ENCODE measurements at places on chromosomes 3 and 15.

DNA sequence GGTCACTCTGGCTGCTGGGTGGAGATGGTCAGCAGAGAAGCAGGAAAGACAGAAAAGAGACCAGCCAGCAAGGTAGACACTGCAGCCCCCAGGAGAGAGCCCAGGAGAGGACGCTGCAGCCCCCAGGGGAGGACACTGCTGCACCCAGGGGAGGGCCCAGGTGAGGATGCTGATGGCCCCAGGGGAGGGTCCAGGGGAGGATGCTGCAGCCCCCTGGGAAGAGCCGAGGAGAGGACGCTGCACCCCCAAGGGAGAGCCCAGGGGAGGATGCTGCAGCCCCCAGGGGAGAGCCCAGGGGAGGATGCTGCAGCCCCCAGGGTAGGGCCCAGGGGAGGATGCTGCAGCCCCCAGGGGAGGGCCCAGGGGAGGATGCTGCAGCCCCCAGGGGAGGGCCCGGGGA is 196.7 kb upstream of the NSMCE3 start:
- DNase-seq: no peak

- DNase-seq: no peak
These were observed 21.8 kb downstream of the C3orf18 start for GRCh38 chr3:50545781-50546180.

GRCh38 chr3:77370413-77370812 is 330.5 kb downstream of the ROBO2 start:
- DNase-seq: no peak

- DNase-seq: no peak
These were observed 50.9 kb downstream of the TMEM44 start for GRCh38 chr3:194582196-194582905.

DNA sequence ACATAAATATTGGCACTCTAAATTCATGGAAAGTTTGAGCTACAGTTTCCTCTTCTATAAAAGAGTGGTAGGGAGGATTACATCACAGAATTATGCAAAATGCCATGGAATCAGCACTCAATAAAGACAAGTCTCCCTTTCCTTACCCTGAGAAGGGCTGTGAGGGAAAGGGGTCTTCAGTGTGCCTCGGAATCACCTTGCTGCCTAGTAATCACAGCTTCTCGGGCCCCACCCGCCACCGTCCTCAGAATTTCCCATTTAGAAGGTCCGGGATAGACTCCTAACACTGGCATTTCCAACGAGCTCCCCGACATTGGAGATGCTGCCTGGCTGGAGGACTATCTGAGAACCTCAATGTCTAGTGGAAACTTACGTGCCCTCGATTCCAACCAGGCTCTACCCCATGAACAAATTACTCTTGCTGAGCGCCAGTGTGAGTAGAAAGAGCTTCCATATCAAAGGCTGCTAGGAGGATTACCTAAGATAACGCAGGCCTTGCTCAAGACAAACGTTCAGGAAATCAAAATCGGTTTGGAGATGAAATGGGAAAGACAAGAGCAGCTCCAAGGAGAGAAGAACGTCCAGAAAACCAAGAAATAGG is 92.1 kb upstream of the CHD2 start:
- DNase-seq: peak; percentile 71

GRCh38 chr3:76482510-76482909 is 557.4 kb upstream of the ROBO2 start:
- no peak for DNase-seq

- no peak for DNase-seq
These were observed 42.5 kb downstream of the EPHB3 start for GRCh38 chr3:184604039-184604601.

DNA sequence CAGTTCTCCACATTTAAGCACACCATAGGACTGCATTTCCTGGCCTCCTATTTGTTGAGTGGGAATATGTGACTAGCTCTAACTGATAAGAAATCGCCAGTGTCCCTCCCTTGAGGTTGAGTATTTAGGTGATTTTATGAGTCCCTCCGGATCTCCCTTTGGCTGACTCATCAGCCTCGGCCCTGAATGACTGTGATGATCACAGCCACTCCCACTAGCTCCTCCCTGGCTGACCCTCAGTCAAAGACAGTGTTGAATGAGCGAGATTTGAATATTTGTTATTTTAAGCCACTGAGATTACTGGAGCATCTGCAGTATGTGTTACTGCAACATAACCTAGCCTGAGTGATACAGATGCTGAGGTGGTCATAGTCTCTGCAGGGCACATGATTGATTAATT is 515.3 kb downstream of the EPHB1 start:
- no peak for DNase-seq

DNA sequence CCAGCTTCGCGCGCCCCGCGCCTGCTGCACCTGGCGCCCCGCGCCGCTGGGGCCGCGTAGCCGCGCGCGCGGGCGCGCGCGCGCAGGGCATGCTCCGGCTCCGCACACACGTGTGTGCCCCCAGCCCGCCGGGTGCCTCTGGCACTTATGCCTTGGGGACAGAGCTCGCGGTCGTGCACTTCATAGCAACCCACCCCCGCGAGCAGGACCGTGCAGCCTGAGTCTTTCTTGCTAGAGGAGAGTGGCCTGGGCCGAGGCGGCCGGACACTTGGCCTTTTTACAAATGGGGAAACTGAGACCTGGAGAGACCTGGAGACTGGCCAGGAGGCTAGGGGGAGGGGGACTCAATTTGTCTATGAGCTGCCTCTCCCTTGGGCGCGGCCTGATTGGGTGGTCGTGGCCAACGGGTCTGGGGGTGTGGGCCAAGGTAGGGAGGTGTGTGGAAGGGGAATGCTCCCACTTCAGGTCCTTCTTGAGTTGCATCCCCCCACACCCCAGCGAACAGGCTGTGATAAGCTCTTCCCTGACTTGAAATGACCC is 562 bp downstream of the NBEAL2 start:
- DNase-seq: peak; percentile 73

DNA sequence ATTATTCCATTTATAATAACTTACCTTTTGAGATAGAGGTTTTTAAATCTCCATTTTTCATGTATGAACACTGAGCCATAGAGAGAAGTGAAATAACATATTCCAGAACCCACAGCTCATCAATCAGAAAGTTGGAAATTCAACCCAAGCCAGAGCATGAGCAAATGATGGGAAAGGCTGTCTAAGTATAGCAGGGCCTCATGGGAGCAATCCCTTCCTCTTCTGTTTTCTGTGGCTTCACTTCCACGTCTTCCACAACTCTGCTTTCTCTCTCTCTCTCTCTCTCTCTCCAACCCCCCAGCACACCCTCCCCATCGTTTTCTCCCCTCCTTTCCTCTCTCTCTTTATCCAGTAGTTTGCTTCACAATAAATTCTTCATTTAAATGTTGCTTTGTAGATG is 14.8 kb upstream of the IL1RAP start:
- DNase-seq: no peak

- DNase-seq: no peak
These were observed 7.5 kb downstream of the HEG1 start for GRCh38 chr3:125048282-125048681.

- DNase-seq: no peak
These were observed 70.8 kb downstream of the ADAM10 start for GRCh38 chr15:58678683-58679082.

DNA sequence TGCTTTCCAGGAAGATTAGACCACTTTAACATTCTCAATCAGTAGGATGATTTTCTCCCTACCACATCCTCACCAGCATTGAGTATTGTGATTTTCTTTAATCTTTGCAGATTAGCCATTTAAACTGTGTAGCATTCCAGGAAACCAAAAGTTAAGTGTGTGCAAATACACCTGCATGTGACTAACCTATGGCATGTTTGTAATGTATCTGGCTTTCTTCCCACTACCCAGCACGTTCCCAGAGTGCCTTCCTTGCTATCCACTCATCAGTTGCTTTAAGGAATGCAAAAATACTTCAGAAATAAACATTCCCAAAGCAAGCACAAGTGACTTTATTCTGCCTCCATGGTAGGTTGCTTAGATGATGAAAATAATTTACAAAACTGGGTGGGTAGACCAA is 74.2 kb downstream of the ATG7 start:
- no peak for DNase-seq

DNA sequence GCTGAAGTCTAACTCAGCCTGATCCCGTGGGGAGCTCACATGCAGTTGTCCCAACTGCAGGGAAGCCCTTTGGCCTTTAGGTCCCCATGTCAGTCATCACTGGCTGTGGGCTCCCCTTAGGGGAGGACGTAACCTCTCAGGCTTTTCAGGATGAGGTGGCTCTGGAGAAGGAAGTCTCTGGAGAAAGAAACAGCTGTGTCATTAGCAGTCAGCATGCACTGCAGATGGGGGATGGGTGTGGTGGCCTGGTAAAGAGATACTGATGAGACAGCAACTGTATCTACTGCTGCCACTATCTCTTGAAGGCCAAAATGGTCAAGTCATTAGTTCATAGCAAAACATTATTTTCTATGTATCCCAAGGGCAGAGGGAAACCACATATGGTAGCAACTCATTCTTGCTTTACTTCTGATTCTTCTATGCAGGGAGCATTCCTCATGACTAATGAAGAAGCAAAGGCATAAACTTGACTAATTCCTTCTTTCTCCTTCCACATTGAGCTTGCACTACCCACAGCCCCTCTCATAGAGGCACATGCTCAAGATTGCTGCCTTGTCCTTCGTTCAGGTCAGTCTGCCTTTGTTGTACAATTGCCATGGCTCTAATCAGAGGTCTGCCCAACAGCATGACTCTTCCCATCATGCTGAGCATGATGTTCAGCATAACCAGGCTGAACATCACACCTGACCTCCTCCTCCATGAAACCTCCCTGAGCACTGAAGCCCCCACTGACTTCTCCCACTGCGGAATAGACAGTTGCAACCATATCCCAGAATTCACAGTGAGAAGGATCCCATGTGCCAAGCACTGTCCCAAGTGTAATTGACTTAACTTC is 47.8 kb upstream of the TMEM158 start:
- no peak for DNase-seq

- no peak for DNase-seq
These were observed 85.2 kb upstream of the TGFBR2 start for GRCh38 chr3:30521156-30521715.

DNA sequence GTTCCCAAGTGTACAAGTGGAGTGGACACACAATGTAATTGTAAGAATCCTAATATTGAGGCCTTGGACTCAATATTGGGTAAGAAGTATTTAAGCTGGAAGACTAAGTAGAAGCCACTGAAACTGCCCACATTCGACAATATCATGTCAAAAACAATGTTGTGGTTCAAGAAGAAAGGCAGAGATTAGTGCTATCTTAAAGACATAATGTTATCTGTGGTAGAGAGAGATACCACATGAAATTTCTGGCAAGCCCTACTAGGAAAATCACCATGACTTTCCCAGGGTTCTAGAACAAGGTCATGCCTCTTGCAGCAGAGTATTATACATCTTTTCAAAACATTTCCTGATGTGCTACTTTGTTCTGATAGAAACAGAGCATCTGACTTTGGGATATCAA is 192.6 kb downstream of the RAP2B start:
- no peak for DNase-seq

GRCh38 chr3:107897471-107898061 is 193.3 kb downstream of the CD47 start:
- DNase-seq: no peak

GRCh38 chr3:195892105-195893043 is 16.0 kb downstream of the TNK2 start:
- no peak for DNase-seq

- DNase-seq: no peak
These were observed 13.2 kb upstream of the EDC3 start for GRCh38 chr15:74709011-74709410.

DNA sequence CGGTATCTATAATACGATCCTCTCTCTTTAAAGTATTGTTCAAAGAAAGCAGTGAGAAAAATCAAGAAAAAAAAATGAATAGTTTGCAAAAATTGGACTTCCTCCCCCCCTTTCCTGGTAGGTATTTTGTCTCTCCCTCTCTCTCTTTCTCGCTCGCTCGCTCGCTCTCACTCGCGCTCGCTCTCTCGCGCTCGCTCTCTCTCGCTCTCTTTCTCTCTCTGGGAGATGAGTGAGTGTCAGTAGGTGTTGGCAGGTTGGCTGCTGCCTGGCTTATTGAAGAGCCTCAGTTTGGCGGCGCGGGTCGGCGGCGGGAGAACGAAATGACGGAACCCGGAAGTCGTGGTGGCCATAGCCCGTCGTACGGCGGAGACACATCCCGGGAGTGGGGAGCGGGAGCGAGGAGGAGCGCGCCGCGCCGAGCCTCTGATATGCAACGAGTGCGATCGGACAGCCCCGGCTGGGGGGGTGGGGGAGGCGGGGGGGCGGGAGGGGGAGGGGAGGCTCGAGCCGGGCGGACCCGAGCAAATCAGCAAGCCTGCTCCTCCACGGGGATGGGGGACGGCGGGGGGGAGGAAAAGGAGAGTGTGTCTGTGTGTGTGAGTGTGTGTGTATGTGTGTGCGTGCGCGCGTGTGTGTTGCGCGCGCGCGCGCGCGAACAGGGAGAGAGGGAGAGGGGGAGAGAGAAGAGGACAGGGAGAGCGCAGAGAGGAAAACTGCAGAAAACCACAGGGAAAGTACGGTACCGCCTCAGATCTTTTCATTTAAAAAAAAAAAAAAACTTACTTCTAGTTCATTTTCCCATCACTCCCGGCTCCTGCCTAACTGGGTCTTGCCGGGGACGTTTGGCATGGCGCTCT is at the start of gene MEIS2:
TSS of gene MEIS2 (minus strand) at position 441 of the 857 bp plus-strand sequence. CDS start 1,083 bp downstream, outside the sequence.
- DNase-seq: peak; percentile 70

DNA sequence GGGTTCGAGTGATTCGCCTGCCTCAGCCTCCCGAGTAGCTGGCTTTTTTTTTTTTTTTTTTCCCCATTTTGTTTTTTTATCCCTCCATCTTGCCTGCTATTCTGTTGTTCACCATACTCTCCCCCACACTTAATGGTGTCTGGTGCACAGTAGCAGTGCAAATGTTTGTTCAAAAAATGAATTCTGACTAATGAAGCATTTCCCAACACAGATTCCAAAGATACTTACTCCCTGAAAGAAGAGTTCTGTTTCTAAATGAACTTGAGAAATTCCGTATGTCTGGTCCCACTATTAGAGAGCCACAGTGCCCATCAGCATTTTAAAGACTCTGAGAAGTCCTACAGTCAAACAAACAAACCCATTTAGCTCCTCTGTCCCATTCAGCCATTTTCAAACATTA is 9.5 kb downstream of the EDEM1 start:
- DNase-seq: no peak

DNA sequence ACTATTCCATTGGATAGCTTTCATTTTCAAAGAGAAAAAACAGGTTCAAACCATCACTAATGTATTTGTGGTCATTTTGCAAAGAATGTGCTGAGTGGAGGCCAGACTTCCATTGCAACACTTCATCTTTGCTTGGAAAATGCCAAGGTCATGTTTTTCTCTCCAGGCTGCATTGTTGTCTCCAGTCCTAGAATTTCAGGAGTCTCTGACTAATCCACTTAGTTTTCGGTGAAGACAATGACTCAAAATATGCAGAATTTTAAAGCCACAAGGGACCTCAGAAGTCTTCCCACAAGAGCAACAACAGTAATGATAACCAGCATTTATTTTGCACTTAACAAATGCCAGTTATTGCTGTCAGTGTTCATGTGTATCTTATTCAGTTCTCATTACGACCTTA is 277.0 kb downstream of the RYR3 start:
- no peak for DNase-seq

DNA sequence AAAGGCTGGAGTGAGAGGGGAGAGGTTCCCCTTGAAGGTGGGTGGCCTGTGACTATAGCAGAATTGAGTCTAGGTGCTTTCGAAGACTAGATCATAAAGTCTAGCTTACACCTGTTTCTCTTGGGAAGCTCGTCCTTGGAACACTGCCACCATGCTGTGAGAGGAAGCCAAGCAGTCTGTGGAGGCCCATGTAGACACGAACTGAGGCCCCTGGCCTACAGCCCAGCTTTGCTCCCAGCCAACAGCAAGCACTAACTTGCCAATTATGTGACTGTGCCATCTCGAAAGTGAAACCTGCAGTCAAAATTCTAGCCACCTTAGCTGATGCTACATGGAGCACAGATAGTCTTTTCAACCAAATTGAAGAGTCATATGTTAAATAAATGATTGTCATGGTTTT is 190.5 kb upstream of the NECTIN3 start:
- no peak for DNase-seq
